Prostate gland (tissue), 2 donors: ENCODE measurements at places on chromosomes 5 and 9. TPM values are rescaled to one million over a fixed set of nuclear protein-coding genes. Genes with fewer than 3 reads are reported as not detected.

- no peak for DNase-seq
These were observed 313 bp downstream of the BRIX1 start for GRCh38 chr5:34915856-34916192.

GRCh38 chr5:138330813-138331448, 673 bp downstream of the CDC25C start:
- no peak for DNase-seq

DNA sequence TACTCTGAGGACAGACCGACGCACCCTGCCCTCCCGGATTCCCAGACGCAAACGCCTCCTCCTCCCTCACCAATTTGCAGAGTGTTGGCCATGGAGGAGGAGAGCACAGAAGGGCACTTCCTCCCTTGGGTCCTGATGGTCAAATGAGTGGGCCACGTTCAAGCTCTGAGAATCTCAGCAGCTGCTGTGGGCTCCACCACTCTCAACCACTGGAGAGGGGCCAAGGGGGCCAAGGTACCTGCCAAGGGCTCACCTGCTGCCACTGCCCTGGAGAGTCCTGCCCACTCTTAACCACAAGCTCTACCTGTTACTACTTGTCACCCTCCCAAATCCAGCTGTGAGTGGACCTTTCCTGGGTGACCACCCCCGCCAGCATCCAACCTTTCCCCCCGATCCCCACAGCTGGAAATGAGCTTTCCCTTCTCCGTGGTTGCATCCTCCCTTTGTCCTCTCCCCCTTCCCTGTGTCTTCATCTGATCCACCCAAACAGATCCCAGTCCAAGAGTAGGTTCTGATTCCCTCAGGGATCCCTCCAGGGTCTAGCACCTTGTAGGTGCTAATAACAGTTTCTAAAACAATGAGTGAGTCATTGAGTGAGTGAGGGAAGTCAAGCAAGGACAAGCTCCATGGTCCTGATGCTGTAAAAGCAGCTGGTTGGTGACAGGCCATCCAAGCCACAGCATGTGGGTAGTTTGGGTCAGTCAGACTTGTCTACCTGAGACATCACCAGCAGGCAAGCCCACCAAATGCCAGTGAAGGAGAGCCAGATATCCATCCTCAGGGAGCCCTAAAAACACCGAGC, 69.7 kb downstream of the FAM114A2 start:
- DNase-seq: no peak

DNA sequence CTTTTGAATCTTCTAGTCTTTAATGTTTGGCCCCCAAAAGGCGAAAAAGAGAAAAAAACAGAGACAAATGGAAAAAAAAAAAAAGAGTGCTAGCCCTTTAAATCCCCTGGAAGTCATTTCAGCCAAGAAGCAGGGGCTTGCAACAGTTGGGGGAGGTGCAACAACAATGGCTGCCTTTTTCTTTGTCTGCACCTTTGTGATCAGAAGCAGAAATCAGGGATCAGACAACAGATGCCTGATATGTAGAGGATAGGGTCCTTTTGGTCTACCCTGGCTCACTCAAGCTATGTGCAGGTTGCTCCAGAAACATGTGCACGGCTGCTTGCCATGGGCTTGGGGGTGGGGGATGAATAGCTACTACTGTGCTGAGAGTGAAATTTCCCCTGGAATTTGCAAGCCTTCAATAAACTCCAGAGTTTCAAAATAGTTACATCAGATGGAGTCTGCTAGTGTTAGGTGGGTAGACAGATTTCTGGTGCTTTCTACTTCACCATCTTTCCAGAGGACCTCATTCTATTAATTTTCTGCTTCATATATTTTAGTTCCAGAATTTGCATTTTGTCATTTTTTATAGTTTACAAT, 150.9 kb downstream of the FGF18 start:
- no peak for DNase-seq

GRCh38 chr5:108046955-108047670, 334.8 kb downstream of the FBXL17 start:
- DNase-seq: no peak

DNA sequence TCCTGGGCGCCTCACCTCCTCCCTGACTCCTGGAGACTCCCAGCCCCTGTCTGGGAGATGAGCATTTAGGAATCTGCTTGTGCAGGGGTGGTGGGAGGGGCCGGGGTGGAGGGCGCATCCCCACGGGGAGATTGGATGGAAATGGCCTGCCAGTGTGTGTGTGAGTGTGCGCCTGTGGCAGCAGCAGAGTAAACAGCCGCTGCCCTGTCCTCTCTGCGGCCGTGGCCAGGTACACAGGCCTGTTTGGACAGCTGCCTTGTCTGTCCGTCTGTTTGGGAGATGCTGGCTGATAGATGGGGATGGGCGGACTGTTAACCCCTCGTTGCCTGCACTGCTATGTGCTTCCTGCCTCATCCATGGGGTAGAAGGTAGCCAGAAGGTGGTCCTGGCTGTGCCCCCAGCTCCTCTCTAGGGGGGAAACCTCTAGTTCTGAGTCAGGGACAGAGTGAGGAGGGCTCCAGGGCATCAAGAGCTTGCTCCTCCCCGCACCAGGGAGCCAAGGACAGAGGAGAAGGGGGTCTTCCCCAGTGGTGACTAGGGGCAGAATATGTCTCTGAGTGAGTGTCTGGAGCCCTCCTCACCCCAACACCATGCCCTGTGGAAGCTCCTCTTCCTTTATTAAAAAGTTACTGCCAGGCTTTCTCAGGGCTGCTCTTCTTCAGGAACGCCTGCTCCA, 60.1 kb downstream of the LMX1B start:
- peak; percentile 47 for DNase-seq

GRCh38 chr5:172187118-172188032, 649 bp downstream of the STK10 start:
- DNase-seq: peak; percentile 19

- no peak for DNase-seq
These were observed 12.5 kb upstream of the PARP8 start for GRCh38 chr5:50653946-50654345.

GRCh38 chr5:93088592-93089389, 492.2 kb downstream of the NR2F1-AS1 start:
- no peak for DNase-seq

- DNase-seq: no peak
These were observed 59.0 kb upstream of the PALM2AKAP2 start for GRCh38 chr9:109721001-109721400.

DNA sequence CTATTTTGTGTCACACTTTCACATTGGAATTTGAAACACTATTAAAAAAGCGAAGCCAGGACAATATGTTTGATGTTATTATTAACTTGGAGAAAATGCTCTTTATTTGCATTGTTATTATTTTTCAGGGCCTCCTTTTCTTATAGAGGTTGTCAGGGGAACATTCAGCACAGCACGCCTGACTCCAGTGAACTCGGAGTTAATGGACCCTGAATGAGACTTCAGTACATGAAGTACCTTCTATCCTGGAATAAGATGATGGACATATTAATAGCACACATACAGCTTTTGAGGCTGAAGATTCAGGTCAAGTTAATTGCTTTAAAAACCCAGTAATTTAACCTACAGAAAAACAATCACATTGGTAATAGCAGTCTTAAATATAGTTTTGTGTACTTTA, 652.9 kb downstream of the SEMA5A start:
- DNase-seq: no peak

- DNase-seq: no peak
These were observed 39.3 kb upstream of the MVB12B start for GRCh38 chr9:126287166-126287866.

GRCh38 chr5:149999866-150000255, 593 bp downstream of the TIGD6 start:
- DNase-seq: no peak

DNA sequence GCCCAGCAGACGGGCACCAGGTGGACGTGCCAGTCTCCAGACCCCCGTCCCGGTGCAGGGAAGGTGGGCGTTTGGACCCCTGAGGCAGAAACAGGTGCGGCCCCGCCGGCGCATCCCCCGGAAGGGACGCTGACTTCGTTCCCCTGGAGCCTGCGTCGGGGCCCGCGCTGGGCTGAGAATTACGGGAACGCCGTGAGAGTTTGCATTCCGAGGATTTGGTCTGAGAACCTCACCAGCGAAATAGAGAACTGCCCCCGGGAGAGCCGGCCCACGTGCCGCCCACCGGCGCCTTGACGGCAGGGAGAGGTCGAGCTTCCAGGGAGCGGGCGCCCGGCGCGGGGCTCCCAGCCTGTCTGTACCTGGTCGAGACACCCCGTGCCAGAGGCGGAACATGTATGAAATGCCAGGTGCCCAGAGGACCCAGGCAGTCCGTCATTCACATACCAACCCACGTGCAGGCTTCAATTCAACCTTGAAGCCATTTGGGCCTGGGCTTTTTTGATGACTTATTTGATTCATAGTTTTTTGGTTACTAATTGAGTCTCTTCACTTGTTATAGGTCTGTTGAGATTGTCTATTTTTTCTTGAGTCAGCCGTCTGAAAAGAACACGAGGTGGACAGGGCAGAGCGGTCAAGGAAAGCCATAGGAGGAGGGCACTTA, 877 bp upstream of the CAMSAP1 start:
- no peak for DNase-seq

GRCh38 chr5:142280066-142281007, 44.5 kb downstream of the SPRY4 start:
- DNase-seq: no peak

- no peak for DNase-seq
These were observed 77.8 kb upstream of the LRRTM2 start for GRCh38 chr5:138952962-138953361.

DNA sequence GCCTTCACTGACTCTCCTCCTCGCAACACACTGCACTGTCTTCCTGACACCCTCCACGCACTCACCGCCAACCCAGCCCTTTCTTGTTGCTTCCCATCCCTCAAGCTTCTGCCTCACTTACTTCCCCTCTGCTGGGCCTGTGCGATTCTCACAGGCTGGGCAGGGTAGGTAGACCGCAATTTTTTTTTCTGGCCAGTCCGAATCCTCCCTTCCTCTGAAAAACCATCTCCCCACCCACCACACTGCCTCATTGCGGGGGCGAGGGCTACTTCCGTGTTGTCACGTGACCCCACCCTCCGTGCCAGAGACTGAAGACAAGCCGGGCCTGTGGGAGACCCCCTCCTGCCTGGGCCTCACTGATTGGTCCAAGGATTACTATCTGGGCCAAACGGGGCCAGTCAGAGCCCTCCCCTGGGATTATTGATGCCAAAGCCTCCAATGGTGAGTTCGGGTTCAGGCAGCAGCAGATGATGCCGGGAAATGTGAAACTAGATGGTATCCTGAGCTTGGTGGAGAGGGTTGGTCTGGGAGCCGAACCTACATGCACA, 73.1 kb downstream of the STK10 start:
- no peak for DNase-seq

GRCh38 chr5:163407034-163407655, 30.2 kb upstream of the CCNG1 start:
- DNase-seq: no peak

DNA sequence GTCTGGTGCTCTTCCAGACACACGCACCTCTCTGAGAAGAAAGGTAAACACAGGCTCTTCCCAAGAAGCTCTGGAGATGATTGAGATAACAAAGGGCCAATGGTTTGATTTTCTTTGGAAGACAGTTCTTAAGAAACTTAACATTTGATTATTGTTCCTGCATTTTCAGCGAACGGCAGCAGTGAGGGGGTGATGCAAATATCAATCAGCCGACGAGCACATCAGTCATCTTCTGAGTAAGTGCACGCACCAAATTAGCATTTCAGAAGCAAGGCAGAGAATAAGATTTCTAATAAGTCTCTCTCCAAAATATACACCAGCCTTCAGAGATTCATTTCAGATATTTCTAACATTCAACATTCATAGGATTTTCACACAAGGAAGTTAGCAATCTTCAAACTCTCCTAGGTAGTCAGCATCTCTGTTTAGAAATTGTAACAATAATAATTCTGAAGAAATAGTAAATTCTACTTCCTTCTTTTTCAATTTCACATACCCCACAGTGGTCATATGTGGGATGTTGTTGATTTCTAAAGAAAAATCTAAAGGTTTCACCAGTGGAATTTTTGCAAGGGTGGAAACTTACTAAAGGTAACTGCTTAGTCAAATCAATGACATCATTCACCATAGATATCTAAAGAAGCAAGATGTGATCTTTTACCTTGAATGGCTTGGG, 250.3 kb downstream of the SEC61B start:
- no peak for DNase-seq

- DNase-seq: no peak
These were observed 21.0 kb upstream of the EPB41L4A start for GRCh38 chr5:112440031-112440430.

- DNase-seq: no peak
These were observed 612 bp upstream of the ATG10 start for GRCh38 chr5:81971111-81971711.

DNA sequence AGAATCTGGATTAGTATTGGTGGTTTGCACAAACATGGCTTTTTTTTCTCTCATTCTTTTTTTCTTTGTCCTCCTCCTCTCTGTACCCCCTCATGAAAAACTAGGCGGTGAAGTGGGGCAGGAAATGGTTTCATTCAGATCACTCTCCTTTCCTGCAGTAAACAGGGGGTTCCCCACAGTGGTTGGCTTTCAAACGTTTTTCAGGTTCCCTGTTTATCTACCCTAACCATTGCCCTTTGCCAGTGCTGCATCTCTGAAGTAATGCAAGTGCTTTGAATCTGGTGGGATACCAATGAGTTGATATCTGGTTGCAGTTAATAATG, 29.8 kb downstream of the NR4A3 start:
- DNase-seq: no peak

DNA sequence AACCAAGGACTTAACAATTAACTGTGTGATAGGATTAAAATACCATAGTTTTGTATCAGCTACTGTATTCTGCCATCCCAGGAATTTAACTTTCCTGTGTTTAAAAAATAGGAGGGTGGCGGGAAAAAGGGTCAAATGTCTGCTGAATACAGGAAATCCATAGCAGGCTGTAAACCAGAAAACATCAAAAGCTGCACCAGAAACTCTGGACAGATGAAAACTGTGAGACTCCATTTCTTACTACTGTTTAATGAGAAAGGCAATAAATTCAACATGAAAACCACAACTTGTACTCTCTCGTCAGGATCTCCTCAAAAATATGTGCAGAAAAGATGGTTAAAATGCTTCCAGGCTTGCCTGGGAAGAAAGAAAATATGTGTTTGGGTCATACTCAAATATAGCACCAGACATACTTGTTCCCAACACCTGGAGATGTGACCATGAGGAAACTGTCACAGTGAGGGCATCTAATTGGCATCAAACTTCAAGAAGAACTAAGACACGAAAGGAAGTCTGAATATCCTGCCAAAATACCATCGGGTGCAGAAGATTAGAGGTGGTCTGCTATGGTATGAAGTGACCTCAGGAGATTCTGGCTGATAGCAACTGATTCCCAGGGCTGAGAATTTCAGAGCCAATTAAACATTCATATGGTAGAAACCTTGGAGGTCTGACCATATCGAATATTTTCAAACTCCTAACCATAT, 164.7 kb upstream of the TARS1 start:
- no peak for DNase-seq

- DNase-seq: no peak
These were observed 118.0 kb upstream of the TRIM32 start for GRCh38 chr9:116569111-116569510.

Gene C9
- not detected for total RNA-seq

Gene RXRA
- 84.1 TPM for total RNA-seq

Gene CD274
- 1.9 TPM for total RNA-seq

Gene TLR4
- 9.7 TPM for total RNA-seq

Gene MARCOL
- total RNA-seq: not detected

Gene PRSS3
- total RNA-seq: 0.23 TPM

Gene SLC6A19
- 0.09 TPM for total RNA-seq

Gene PBX3
- total RNA-seq: 48.5 TPM

Gene SOX30
- total RNA-seq: not detected

Gene CYSRT1
- total RNA-seq: 2.7 TPM

Gene FST
- total RNA-seq: 8.4 TPM

Gene SHISAL2B
- total RNA-seq: not detected
